ENCODE measurements at places on chromosomes 2 and 18. TPM values are rescaled to one million over a fixed set of nuclear protein-coding genes. Genes with fewer than 3 reads are reported as not detected.

Gene MXD1
- 2.3 TPM for total RNA-seq

Gene OSR1
- not detected for total RNA-seq

Gene CYP27C1
- not detected for total RNA-seq

Gene DQX1
- not detected for total RNA-seq

Gene IAH1
- total RNA-seq, result 55.0 TPM

Gene GPC1
- 10.4 TPM for total RNA-seq

Gene CD226
- total RNA-seq, result not detected

Gene C18orf32
- total RNA-seq, result 13.1 TPM

Gene CNTNAP5
- total RNA-seq, result not detected

Gene BMPR2
- 30.2 TPM for total RNA-seq
